ENCODE measurements at places on chromosomes 2 and 18.

- no peak for DNase-seq
These were observed 4.1 kb upstream of the GORASP2 start for GRCh38 chr2:170924969-170925368.

DNA sequence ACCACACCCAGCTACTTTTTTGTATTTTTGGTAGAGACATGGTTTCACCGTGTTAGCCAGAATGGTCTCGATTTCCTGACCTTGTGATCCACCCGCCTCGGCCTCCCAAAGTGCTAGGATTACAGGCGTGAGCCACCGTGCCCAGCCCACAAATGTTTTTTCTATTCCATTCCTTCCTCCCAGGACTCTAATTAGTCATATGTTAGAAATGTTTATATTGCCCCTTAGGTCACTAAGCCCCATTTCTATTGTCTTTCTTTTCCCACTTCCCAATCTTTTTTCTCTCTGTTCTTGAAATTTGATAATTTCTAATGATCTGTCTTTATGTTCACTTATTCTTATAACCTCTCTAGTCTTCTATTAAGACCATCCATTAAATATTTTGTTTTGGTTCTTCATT is 31.3 kb upstream of the CDCA7 start:
- no peak for DNase-seq

- DNase-seq, result no peak
These were observed 238.5 kb upstream of the RGPD4 start for GRCh38 chr2:107588181-107588580.

- DNase-seq, result peak; percentile 45
These were observed 94.7 kb upstream of the TAF1B start for GRCh38 chr2:9748577-9748976.

GRCh38 chr2:233572468-233572867 is 5.9 kb upstream of the USP40 start:
- no peak for DNase-seq

- DNase-seq, result no peak
These were observed 403.2 kb downstream of the DSC3 start for GRCh38 chr18:30639361-30639760.

- DNase-seq, result no peak
These were observed 52.9 kb downstream of the RNU4ATAC start for GRCh38 chr2:121583555-121583954.

- no peak for DNase-seq
These were observed 27.7 kb downstream of the TMEM182 start for GRCh38 chr2:102789349-102790090.

GRCh38 chr2:131408207-131408606 is 44.2 kb upstream of the RAB6D start:
- no peak for DNase-seq

DNA sequence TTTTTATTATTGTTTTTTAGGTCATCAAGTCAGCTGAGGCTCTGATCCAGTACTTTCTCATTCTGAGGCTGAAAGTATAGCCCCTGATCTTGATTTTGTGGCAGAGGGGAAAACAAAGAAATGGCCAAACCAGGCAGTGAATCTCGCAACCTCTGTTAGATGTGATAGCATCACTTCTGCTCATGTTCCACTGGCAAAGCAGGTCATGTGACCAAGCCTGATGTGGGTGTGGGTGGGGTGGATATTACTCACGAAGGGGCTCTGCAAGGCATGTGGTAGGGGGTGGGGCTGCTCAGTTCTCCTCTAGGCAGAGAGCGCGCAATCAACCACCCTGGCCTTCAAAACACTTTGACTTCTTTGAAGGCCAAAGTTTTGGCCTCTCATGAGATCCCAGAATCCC is 254.2 kb downstream of the MYCN start:
- DNase-seq, result no peak

- DNase-seq, result peak; percentile 78
These were observed 55.9 kb upstream of the CTLA4 start for GRCh38 chr2:203811491-203812221.

GRCh38 chr2:36405183-36405582 is 49.6 kb downstream of the CRIM1 start:
- DNase-seq, result no peak

DNA sequence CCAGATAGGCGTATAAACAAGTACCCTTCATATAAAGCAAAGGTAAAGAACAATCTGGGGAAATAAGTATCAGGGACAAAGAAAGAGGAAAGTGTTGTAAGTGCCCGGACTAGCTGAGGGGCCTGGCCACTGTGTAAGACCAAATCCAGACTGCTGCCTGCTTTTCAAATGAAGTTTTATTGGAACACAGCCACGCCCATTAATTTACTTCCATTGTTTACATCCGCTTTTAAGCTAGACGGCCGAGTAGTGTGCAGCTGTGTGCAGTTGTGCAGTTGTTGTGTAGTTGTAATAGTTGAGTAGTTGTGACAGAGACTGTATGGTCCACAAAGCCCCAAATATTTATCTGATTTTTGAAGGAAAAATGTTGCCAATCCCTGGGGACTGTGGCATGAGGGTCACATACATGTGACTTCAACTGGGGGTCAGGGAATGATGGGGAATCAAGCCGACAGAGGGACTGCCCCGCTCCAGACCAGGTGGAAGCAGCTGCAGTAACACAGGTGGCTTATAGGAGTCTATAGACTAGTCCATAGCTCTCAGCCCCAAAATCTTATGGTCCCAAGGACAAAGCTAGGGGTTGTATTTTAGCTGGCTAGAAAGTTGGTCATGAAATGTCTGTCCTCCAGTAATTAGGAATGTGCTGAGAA is 30.0 kb downstream of the FHL2 start:
- DNase-seq, result no peak

GRCh38 chr2:200378652-200379290 is 72.3 kb downstream of the SPATS2L start:
- DNase-seq, result no peak

- DNase-seq, result no peak
These were observed 278.0 kb upstream of the ID2 start for GRCh38 chr2:8403876-8404275.

- DNase-seq, result no peak
These were observed 102.5 kb downstream of the SP3 start for GRCh38 chr2:173862612-173863217.

DNA sequence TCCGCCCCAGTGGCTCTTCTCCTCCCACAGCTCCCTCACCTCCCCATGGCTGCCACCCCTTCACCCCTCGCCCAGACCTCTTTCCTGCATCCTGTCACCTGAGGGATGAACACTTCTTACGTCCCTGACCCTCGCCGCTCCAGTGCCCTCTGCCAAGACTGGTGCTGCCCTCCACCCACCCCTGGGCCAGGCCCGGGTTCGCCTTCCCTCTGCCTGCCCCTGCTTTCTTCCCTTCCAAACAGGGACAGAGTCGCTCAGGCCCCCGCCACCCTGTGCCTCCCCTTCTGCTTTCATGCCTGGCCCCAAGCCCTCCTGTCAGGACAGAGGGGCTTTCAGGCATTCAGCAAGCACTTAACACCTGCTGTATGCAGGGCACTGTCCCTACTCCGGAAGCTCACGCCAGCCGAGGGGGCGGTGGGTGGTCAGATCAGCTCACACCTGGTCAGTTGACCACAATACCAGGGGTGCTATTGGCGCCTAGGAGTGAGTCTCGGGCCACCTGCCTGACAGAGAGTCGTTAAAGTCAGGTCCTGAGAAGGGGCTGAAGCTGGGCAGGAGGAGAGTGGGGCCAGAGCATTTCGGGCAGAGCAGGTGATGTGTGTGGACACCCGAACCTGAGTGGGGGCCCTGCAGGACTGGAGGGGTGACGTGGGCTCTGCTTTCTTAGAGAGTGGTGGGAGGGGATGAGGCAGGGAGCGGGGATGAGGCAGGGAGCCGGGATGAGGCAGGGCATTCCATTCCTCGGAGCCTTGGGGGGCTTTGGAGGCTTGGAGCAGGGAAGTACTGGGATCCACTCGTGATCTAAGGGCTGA is 26.0 kb upstream of the HPCAL1 start:
- DNase-seq, result no peak

DNA sequence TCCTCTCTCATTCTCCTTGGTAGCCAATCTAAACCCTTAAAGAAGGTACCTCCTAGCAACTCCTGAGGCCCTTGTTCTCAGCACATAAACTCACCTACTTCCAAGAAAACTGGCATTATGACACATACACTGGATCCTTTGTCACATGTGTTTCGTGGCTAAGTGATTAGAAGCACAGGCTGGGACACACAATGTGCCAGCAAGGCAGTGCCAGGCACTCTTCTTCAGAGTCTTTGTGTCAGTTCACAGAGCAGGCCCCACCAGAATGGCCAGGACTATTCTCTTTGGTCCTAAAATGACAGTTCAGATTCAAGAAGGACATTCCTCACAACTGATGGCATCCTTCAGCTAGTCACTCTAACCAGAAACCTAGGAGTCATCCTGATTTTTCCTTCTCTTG is 40.3 kb downstream of the SMC6 start:
- no peak for DNase-seq

DNA sequence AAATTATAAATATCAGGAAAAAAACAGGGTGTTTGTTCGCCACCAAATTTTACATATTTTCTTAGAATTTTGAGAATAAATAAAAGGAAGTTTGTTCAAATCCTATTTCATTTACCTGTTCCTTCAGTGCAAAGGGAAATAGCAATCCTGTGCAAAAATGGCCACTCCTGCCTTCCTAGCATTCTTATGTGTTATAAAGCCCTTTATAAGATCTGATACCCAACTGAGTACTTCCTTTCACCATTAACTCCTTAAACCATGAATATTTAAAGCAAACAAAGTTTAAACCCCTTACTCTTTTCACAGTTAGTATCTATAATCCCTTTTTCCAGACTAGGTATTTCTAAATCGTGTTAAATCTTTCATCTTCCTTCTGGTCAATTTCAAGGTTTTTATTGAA is 427.8 kb downstream of the NR4A2 start:
- DNase-seq, result no peak

DNA sequence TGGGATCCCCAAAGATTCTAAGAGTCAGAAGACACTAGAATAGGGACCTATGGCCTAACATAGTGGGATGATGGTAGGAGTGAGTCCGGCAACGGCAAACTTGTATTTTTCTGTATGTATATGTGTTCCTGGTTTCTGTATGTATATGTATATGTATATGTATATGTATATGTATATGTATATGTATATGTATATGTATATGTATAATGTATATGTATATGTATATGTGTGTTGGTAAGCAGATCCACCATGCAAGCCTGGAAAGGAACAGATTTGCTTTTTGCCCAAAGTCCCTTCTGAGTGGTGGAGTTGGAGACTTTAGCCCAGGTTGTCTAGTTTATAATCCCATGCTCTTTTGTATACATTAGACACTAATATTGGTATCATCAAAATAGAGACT is 46.6 kb downstream of the MFSD6 start:
- DNase-seq, result no peak

DNA sequence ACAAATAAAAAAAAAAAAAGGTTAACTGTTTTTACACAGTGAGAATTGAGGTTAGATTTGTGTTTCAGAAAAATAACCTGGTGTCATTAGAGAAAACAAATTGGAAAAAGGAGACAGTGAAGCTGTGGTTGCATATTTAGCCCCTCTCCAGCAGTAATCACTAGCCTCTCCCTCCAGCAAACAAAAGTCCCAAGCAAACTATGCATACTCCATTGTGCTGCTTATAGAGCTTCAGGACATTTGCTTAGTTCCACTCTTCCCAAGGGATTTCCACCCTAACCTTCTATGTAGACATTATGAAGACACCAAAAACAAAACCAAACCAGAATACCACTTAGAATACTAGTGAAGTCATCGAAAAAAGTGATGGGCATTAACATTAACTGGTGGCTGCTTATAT is 534.2 kb upstream of the CDH2 start:
- DNase-seq, result no peak

GRCh38 chr2:234001380-234002160 is 48.9 kb upstream of the SPP2 start:
- DNase-seq, result no peak

- no peak for DNase-seq
These were observed 32.7 kb downstream of the TMEM131 start for GRCh38 chr2:97963079-97963406.

- DNase-seq, result no peak
These were observed 400.3 kb upstream of the CNTNAP5 start for GRCh38 chr2:123624816-123625215.

- DNase-seq, result peak; percentile 9
These were observed 3.2 kb downstream of the KIF1A start for GRCh38 chr2:240816584-240817495.

- no peak for DNase-seq
These were observed 38.7 kb upstream of the POMC start for GRCh38 chr2:25207078-25207545.

DNA sequence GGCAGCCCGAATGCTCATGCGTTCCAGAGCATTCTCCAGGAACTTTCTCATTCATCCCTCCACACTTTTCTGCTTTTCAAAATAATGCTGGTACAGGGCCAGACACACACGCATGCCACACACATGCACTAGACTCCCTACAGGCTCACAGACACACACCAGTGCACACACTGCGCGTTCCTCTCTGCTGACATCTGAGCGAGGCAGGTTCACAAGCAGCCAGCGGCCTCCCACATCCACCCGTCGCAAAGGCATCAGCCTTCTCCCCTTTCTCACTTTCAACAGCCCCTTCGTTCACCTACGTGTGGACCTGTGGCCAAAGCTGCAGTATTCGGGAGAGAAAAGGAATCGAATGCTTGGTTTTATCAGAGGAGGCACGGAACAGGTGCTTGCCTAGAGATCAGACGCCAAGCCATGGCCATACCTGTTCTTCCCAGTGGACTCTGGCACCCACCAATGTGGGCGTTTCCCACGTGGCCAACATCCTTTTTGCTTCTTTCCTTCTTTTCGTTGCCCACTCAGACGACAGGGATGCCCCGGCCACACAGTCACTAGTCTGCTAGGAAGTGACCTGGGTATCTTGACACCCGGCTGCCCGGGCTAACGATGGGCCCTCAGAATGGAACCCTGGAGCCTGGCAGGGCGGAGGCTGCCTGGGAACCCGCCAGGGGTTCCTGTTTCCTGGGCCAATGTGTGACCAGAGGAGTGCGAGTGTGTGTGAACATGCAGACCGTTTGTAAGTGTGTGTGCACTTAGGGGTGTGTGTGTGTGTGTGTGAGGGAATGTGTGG is 85.8 kb upstream of the ID2 start:
- DNase-seq, result no peak

- no peak for DNase-seq
These were observed 21.4 kb downstream of the RPL31 start for GRCh38 chr2:101023327-101024107.

DNA sequence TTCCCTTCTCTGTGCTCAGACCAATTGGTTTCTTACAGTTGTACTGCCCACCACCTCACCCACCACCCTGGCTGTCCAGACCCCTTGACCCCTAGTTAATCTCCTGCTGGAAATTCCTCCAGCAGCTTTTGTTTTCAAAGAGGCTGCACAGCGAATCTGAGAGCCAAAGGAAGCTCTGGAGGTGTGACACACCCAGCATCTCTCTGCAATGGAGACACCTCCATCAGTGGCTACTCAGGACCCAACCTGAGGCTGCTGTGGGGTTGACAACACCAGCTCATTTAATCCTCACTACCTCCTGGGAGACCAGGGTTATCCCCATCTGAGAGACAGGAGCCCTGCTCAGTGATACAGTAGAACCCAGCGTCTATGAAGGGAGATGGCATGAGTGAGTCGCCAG is 86.4 kb downstream of the BIN1 start:
- no peak for DNase-seq

All from stimulated activated CD4-positive, alpha-beta T cell treated with anti-CD3 and anti-CD28 coated beads, Interleukin-2, amount 100 ng/mL, for 24 hours (primary cell).